ENCODE measurements at places on chromosomes 11 and 22.
A peak's percentile ranks its signal among the peaks of the same experiment; 100 is the strongest.

- DNase-seq = no peak
Measured at GRCh38 chr11:44483919-44484610, 81.4 kb upstream of the CD82 start.

- DNase-seq = no peak
Measured at GRCh38 chr11:95641495-95641894, 148.1 kb downstream of the FAM76B start.

DNA sequence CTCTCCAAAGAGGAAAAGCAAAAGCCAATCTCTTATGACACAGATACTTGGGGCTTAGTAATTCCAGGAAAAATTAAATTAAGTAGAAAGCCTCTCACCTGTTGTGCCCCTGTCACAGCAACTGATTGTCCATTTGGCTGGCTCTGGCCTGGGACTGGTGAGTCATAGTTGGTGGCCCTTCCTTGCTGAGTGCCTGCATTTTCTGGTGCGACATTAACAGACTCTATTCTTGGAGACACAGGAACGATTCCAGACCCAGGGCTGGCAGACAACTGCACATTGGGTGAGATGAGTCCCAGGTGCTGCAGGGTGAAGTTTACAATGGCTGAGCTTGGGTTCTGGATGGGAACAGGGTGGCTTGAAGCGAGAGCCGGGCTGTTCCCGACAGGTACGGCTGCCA lies 15.6 kb downstream of the E2F8 start:
- no peak for DNase-seq

DNA sequence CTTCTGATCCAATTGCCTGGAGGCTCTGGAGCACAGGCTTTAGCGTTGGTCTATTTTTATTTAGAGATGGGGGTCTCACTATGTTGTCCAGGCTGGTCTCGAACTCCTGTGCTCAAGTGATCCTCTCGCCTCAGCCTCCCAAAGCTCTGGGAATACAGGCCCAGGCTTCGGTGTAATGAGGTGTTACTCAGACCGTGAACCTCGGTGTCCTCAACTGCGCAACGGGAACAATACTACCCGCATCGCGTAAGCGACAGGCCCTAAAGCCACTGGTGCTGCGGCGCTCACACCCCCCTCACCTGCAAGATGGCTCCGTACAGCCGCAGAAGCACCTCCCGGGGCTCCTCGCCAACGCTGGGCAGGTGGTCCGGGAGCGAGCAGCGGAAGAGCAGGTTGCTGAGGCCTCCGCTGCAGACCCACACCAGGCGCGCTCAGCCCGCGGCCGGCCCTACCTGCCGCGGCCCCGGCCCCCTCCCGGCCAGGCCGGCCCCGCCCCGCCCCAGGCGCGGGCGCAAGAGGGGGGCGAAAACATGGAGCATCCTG lies 628 bp downstream of the CHKB start:
- DNase-seq = peak; percentile 52

DNA sequence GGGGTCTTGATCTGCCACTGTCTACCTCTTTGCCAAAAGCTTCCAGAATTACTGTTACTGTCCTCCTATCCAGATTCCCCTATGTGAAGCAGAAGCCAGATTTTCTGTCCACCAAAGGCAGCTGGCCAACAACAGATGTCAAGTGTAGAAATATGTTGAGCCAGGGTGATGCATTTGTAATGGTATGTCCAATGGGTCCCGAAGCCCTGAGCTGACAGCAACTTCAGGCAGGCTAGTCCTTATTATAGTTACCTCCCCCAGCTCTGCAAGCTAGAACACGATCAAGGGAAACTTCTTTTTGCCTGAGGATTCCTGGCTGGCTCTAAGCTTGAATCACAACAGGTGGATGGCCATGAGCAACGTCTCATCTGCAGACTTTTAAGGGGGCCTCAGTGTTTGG lies 10.2 kb downstream of the PAMR1 start:
- no peak for DNase-seq

DNA sequence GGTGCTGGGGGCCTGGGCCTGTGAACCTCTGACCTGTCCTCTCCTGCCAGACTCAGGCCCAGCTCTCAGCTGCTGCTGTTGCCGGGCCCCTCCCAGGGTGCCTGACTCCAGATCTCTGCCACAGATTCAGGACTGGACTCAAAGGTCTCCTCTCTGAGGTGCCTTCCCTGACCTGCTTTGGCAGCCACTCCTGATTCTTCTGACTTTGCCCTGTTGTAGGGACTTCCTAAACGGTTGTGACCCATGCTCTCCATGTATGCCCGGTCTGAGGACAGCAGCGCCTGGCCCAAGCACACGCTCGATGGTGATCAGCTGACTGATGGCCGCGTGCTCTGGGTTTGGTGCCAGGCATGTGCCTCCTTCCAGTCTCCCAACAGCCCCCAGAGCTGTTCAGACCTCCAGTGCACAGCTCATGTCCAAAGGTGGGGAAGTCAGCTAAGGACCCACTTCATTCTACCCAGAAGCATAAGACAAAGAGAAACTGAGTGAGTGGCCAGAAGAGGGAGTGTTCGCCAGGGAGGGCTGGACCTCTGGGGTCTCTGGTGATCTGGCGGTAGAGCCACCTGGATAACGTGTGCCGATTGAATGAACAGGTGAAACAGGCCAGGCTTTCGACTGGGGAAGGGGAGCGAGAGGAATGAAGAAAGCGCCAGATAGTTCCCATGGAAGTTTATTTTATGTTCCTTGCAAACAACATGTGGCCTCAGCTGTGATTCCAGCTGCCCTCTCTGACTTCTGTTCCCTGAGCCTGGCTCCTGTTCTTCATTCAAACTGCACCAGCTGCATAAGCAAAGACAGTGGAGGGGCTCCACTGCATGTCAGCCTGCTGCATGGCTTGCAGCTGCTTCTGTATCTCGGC lies 8.1 kb upstream of the TOP3B start:
- no peak for DNase-seq

GRCh38 chr22:27718186-27719035 lies 83.1 kb downstream of the MN1 start:
- DNase-seq = no peak

GRCh38 chr22:39101226-39101625 lies 4.2 kb downstream of the APOBEC3H start:
- no peak for DNase-seq

DNA sequence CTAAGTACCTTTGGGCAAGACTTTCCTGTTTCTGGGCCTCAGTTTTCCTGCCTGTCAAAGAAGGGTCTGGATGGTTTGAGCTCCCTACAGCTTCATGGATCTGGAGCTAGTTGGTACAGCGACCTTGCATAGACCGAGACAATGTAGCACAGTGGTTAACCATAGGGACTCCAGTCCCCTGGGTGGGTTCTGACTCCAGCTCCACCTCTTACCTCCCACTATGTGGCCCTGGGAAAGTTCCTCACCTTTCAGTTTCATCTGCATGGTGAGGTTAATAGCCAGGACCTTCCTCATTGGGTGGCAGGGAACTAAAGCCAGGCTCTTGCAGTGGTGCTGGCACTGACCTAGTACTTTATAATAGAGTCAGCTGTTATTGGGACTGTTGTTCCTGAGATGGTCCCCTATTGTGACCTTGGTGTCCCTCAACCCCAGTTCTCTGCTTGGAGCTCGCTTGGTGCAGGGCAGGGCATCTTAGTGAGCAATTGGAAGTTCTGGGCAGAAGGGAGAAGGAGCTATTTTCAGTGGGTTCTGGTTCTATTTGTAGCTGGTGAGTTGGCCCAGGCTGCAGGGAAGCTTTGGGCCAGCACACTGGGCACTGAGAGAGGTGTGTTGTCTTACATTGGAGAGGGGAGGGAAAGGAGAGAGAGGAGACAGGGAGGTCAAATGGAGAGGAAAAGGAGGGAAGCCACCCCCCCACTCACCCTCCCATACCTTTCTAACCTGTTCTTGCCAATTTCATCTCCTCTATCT lies 10.7 kb upstream of the MTMR3 start:
- DNase-seq = no peak

DNA sequence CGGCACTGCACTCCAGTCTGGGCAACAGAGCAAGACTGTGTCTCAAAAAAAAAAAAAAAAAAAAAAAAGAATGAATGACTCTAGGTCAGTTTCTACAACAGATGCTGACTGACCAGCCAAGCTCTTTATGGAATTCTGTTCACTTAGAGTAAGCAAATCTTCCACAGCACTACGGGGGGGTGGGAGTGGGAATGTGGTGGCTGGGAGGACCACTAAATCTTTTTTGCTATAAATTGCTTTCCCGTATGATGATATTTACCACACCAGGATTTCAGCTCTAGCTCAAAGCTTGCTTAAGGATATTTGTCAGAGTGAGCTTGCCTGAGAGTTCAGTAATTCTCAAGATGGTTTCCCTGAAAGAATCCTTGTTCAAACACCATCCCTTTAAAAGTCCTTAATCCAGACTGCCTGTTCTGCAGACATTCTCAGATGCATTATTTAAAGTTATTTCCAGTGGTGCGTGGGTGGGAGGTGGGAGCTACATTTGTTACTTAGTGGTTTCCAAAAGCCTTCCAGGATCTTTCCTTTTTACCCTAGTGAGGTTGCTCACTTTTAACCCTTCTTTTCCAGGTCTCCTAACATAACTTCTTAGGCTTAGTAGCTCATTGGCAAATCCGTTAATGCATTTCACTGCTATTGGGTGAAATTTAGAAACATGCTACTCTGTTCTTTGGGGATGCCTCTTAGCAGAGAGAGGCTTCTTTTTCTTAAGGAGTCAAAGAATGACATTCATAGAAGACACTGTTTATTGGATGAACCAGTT lies 65.9 kb downstream of the UBASH3B start:
- no peak for DNase-seq

GRCh38 chr11:116610190-116610589 lies 162.6 kb downstream of the BUD13 start:
- DNase-seq = peak; percentile 93

- DNase-seq = no peak
Measured at GRCh38 chr11:37087650-37088572, 489.9 kb upstream of the RAG2 start.

- DNase-seq = no peak
Measured at GRCh38 chr11:102513869-102514268, 16.7 kb downstream of the MMP7 start.

Data from COR-L47 (cell line).